Neural crest cell (in vitro differentiated cells): ENCODE measurements at places on chromosomes 13 and 19. TPM values are rescaled to one million over a fixed set of nuclear protein-coding genes. Genes with fewer than 3 reads are reported as not detected.

TLE6 gene
- total RNA-seq: 0.44 TPM in 1 of 2 replicates, not detected in the other

HSH2D gene
- not detected in 2 replicates for total RNA-seq

EBI3 gene
- total RNA-seq: not detected in 2 replicates

CD70 gene
- 0.41 TPM in 1 of 2 replicates, not detected in the other for total RNA-seq

DCT gene
- 0.12 and 0.43 TPM in 2 replicates for total RNA-seq

HSD17B14 gene
- total RNA-seq: 4.2 and 6.6 TPM in 2 replicates

DUXA gene
- not detected in 2 replicates for total RNA-seq

VASP gene
- 46.1 and 49.9 TPM in 2 replicates for total RNA-seq

DNA sequence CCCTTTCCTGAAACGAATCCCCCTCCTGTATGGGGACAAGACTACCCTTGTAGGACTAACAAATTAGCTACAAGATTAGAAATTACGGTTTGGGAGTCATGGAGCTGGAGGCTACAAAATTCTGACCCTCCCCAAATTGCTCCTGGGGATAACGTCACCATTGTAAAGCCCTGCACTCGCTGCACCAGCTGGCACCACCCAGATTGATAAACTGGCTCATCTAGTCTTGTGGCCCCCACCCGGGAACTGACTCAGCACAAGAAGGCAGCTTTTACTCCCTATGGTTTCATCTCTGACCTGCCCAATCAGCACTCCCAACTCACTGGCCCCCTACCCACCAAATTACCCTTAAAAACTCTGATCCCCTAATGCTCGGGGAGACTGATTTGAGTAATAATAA is 150.6 kb upstream of the TSC22D1 start:
- no peak for DNase-seq
- no peaks in the 10 kb centered on the region for H3K27me3 ChIP-seq
- H3K4me3 ChIP-seq: no peak overlapping the region
- H3K4me1 ChIP-seq: no peaks in the 10 kb centered on the region
- no peaks in the 10 kb centered on the region for H3K36me3 ChIP-seq

- H3K4me1 ChIP-seq: no peaks in the 10 kb centered on the region
- no peak overlapping the region for H3K4me3 ChIP-seq
- no peak for DNase-seq
- no peaks in the 10 kb centered on the region for H3K36me3 ChIP-seq
- H3K27ac ChIP-seq: no peak overlapping the region
These were observed 609.4 kb downstream of the OLFM4 start for GRCh38 chr13:53638040-53638439.

- peak overlapping the region; percentile 99 for H3K27ac ChIP-seq
- H3K36me3 ChIP-seq: no peaks in the 10 kb centered on the region
- H3K4me1 ChIP-seq: peaks cover 7% of the 10 kb centered on the region
- H3K27me3 ChIP-seq: peaks cover 22% of the 10 kb centered on the region
- no peak for DNase-seq
These were observed 5.1 kb downstream of the FSTL3 start for GRCh38 chr19:681029-682019.

GRCh38 chr13:44363631-44364344 is 9.8 kb upstream of the SERP2 start:
- H3K36me3 ChIP-seq: no peaks in the 10 kb centered on the region
- peak overlapping the region; percentile 69 for H3K27ac ChIP-seq
- DNase-seq: no peak
- no peaks in the 10 kb centered on the region for H3K27me3 ChIP-seq

DNA sequence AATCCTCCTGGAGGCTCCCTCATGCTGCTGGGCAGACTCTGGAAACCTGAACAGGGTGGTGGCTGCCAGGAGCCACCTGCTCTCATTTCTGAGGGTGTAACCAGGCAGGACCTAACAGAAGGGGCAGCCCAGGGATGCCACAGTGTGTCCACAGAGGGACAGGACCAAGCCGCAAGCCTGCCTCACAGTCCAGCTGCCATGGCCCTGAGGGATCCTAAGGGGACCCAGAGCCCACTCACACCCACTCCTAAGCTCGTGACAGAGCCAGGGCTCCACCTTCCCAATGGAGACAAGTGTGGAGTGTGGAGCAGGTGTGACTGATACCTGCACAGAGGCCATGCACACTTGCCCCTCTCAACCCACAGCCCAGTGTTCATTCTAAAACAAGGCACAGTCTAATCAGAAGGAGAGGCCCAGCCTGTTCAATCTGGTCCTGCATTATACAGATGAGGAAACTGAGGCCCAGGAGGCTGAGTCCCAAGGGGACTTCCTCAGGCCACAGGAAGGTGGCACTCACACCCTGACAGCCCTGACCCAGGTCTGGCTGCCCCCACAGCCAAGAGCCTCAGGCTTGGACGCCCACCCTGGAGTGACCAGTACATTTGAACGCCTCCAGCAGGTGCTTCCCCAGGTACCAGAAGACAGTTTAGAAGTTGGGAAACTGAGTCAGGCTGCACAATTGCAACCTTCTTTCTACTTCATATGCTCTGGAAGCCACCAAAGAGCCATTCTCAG is 220.1 kb downstream of the TUBA3C start:
- H3K36me3 ChIP-seq: peaks cover 9% of the 10 kb centered on the region
- no peaks in the 10 kb centered on the region for H3K27me3 ChIP-seq
- H3K4me1 ChIP-seq: no peaks in the 10 kb centered on the region
- no peak overlapping the region for H3K4me3 ChIP-seq
- no peak overlapping the region for H3K27ac ChIP-seq

GRCh38 chr13:75763512-75763911 is 127.4 kb downstream of the LMO7 start:
- no peaks in the 10 kb centered on the region for H3K36me3 ChIP-seq
- no peak for DNase-seq
- no peak overlapping the region for H3K27ac ChIP-seq
- H3K4me1 ChIP-seq: no peaks in the 10 kb centered on the region
- no peak overlapping the region for H3K4me3 ChIP-seq

GRCh38 chr19:2812414-2813234 is 7.0 kb upstream of the ZNF554 start:
- peaks cover 6% of the 10 kb centered on the region for H3K36me3 ChIP-seq
- peaks cover 3% of the 10 kb centered on the region for H3K4me1 ChIP-seq
- no peak for DNase-seq
- no peak overlapping the region for H3K27ac ChIP-seq

GRCh38 chr19:55579766-55580621 is 654 bp downstream of the ZNF579 start:
- DNase-seq: no peak
- peaks cover 24% of the 10 kb centered on the region for H3K4me1 ChIP-seq
- H3K27ac ChIP-seq: peak overlapping the region; percentile 85
- peak overlapping the region; percentile 93 for H3K4me3 ChIP-seq
- H3K36me3 ChIP-seq: peaks cover 17% of the 10 kb centered on the region
- no peaks in the 10 kb centered on the region for H3K27me3 ChIP-seq

DNA sequence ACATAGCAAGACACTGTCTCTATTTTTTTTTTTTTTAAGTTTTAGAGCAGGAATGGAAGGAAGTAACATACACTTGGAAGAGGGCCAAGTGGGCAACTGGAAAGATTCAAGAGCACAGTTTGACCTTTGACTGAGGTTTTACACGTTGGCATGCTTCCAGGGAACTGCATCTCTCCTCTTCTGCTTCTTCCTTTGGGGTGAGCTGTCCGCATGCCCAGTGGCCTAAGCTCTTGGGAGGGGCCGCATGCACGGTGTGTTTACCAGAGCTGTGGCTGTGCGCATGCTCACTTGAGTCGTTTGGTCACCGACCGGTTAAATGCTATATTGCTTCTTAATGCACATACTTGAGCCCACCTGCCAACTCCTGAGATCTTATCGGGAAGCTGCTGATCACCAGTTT is 727.7 kb downstream of the UQCRFS1 start:
- peaks cover 18% of the 10 kb centered on the region for H3K4me1 ChIP-seq
- DNase-seq: no peak
- H3K4me3 ChIP-seq: no peak overlapping the region
- no peaks in the 10 kb centered on the region for H3K27me3 ChIP-seq
- H3K27ac ChIP-seq: no peak overlapping the region
- H3K36me3 ChIP-seq: no peaks in the 10 kb centered on the region

DNA sequence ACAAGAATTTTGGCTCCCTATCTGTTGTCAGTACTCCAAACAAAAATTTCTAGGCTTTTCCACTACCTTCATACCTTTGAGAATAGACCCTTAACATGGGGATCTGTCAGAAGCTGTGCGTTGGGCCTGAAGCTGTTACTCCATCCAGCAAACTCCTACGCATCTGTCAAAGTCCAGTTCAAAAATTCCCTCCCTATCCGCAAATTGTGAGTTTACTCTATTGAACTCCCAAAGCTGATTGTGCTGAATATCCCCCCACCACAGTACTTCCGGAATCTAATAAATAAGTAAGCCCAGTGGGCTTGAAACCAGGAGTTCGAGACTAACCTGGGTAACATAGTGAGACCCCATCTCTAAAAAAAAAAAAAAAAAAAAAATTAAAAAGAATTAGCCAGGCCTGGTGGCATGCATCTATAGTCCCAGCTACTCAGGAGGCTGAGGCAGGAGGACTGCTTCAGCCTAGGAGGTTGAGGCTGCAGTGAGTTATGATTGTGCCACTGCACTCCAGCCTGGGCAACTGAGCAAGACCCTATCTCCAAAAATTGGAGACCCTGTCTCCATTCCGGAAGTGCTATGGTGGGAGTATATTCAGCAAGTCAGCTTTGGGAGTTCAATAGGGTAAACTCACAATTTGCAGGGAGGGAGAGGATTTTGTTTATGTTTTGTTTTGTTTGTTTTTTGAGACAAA is 930 bp upstream of the FBN3 start:
- H3K27me3 ChIP-seq: peaks cover 55% of the 10 kb centered on the region
- H3K36me3 ChIP-seq: no peaks in the 10 kb centered on the region
- peak overlapping the region; percentile 81 for H3K4me3 ChIP-seq
- no peak overlapping the region for H3K27ac ChIP-seq
- no peak for DNase-seq
- H3K4me1 ChIP-seq: peaks cover 19% of the 10 kb centered on the region

DNA sequence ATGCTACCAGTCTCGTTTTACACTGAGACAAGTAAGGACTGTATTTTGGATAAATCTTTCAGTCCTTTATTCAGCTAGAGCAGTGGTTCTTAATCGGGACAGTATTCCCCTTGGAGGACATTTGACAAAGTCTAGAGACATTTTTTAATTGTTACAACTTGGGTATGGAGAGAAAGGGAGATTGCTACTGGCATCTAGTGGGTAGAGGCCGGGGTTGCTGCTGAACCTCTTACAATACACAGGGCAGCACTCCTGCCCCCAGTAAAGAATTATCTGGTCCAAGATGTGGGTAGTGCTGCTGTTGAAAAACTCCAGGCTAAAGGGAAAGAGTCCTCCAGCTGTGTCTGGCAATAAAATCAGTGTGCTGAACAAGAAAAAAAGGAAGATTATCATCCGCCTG is 334.8 kb downstream of the SLC7A1 start:
- no peak overlapping the region for H3K4me3 ChIP-seq
- no peak for DNase-seq
- H3K27me3 ChIP-seq: peaks cover 30% of the 10 kb centered on the region
- no peak overlapping the region for H3K27ac ChIP-seq
- H3K36me3 ChIP-seq: no peaks in the 10 kb centered on the region
- no peaks in the 10 kb centered on the region for H3K4me1 ChIP-seq

DNA sequence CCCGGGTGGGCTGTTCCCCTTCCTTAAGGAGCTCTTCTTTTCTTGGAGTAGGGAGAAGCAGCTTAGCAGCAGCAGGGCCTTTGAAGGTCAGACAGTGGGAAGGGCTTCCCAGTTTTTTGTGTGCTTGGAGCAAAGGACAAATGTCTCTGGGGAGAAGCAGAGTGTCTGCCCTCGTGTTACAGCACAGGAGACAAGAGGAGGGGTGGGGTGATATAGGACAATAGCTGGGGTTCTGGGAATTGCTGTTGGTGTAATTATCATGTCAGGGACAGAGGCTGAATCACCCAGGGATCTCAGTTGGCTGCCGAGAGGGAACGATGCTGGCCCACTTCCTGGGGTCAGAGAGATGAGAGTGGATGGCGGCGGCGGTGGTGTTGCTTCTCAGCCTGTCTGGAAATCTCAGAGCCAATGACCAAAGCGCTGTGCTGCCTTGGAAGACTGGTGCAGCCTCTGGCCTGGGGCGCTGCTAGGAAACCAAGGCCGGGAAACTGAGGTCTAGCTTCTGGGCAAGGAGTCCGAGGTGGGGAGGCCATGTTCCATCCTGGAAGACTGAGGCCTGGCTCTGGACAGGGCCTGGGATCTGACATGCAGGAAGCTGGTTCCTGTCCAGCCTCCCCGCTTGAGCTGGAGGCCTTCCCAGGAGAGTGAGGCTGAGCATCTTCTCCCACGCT is 1.2 kb downstream of the INAFM1 start:
- H3K27me3 ChIP-seq: peaks cover 14% of the 10 kb centered on the region
- peak overlapping the region; percentile 76 for H3K27ac ChIP-seq
- H3K4me1 ChIP-seq: peaks cover 39% of the 10 kb centered on the region
- H3K36me3 ChIP-seq: no peaks in the 10 kb centered on the region

DNA sequence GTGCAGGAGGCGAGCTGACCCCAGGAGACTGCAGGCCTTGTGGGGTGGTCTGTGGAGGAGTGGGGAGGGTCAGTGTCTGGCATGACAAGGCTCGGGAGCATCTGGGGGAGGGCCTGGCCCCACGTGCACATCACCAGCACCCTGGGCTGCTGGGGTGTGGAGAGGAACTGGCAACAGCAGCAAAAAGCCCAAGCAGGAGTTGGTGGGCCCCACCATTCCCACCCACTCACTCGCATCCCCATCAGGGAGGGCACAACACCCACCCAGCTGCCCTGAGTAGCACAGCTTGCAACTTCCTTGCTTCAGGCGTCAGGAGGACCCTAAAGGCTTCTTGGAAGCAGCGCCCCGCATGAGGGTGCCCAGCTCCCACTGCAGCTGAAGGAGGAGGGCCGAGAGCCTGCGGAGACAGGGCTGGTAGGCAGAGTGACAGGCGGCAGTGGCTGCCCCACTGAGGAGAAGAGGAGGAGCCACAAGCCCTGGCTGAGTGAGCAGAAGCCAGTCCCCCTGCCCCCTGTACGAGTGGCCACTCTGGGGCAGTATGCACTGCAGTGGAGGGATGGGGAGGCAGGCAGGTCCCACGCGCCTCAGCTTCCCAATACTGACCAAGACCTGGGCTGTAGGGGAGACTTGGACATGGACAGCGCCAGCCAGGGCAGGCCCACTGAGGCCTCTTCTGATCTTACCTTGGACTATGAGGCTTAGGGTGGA is 26.5 kb downstream of the ELL start:
- peak overlapping the region; percentile 27 for H3K27ac ChIP-seq
- H3K4me1 ChIP-seq: peaks cover 13% of the 10 kb centered on the region
- no peak for DNase-seq
- H3K36me3 ChIP-seq: no peaks in the 10 kb centered on the region

- H3K27ac ChIP-seq: no peak overlapping the region
- no peak overlapping the region for H3K4me3 ChIP-seq
- H3K36me3 ChIP-seq: no peaks in the 10 kb centered on the region
- no peaks in the 10 kb centered on the region for H3K27me3 ChIP-seq
These were observed 505.1 kb downstream of the IRS2 start for GRCh38 chr13:109281017-109281902.

DNA sequence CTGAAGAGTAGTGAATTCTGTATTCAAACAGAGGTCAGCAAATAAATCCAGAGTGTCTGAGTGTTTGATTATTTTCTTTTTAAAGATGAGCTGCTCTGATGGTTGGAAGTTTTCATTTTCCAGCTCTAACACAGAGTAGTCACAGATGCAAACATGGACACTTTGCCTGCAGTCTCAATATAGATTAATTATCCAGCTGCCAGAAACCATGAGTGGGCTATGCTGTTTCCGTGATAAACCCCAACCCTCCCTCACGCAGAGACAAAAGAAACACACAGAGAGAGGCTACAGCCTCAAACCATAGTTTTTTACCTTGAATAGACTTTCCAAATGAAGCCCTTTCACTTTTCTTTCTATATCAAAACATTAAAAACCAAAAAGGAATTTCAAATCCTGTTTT is 884.7 kb downstream of the DIAPH3 start:
- H3K27me3 ChIP-seq: no peaks in the 10 kb centered on the region
- DNase-seq: no peak
- H3K4me3 ChIP-seq: no peak overlapping the region
- no peak overlapping the region for H3K27ac ChIP-seq
- H3K36me3 ChIP-seq: no peaks in the 10 kb centered on the region
